ENCODE measurements at places on chromosomes 6 and 20.

DNA sequence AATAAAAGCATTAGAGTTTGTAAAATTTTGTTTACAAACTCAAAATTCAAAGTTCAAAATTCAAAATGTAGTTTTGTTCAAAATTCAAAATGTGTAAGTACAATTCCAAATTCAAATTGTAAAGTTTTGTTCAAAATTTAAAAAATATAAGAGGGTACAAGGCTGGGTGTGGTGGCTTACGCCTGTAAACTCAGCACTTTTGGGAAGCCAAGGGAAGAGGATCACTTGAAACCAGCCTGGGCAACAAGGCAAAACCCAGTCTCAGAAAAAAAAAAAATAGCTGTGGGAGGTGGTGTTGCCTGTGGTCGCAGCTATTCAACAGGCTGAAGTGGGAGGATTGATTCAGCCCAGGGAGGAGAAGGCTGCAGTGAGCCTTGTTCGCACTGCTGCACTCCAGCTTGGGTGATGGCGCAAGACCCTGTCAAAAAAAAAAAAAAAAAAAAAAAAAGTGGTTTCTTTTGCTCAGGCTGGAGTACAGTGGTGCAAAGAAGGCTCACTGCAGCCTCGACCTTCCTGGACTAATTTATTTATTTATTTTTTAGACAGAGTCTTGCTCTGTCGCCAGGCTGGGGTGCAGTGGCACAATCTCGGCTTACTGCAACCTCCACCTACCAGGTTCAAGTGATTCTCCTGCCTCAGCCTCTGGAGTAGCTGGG is 5.4 kb upstream of the ZBTB12 start:
- no peak for DNase-seq

GRCh38 chr6:22727710-22728109 is 158.3 kb downstream of the HDGFL1 start:
- DNase-seq: no peak

GRCh38 chr6:119290306-119290705 is 59.3 kb downstream of the MAN1A1 start:
- no peak for DNase-seq

GRCh38 chr6:6869094-6869493 is 238.7 kb upstream of the RREB1 start:
- DNase-seq: no peak

DNA sequence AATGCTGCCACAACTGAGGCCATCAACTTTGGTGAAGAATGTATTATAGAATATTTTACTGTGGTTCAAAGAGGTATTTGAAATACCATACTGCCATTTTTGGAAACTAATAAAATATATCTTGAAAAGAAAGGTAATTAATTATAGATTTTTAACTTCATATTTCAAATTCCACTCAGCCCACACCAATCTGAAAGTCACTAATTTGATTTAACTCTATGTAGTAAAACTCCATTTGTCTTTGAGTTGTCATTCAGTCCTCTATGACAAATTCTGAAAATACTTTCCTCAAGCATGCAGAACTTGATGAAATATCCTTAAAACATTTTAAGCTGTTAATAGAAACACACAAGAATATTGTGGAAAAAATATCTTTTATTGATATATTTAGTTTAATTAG is 1196.7 kb upstream of the CITED2 start:
- no peak for DNase-seq

- DNase-seq: no peak
Measured at GRCh38 chr20:52379723-52380336, 188.3 kb upstream of the ZFP64 start.

- no peak for DNase-seq
Measured at GRCh38 chr6:26269531-26270485, 95.2 kb upstream of the BTN3A2 start.

GRCh38 chr6:127328043-127328609 is 15.3 kb downstream of the ECHDC1 start:
- DNase-seq: no peak

DNA sequence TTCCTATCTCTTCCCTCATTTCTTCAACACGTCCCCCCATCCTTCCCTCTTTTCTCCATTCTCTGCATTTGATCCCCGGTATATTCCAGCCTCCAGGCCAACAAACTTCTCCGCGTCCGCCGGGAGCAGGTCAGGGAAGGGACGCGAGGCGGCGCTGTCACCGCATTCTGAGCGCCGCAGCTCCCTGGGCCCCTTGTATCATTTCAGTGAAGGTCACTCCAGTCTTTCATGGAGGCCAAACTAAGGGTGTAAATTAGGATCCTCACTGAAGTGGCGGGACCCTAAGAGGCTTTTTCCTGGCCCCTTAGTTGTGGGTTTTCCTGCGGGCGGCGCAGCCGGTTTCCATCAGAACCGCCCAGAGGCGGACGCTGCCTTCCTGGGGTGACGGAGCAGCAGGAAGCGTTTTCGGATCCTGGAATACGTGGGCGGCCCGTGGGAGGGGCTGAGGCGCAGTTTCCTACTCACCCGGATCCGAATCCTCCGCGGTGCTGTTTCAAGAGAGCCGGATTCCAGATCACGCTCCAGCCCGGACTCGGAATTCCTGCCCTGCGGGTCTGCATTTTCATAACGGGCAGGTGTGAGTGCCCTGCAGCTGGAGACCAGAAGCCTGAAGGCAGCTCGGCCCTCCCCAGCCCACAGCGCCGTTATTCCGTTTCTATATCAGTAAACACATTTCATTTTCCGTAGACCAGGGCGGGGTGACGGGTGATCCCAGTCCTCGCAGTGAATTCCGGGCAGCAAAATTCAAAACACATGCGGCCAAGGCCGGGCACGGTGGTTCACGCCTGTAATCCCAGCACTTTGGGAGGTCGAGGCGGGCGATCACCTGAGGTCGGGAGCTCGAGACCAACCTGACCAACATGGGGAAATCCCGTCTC is 3.6 kb upstream of the MICA start:
- no peak for DNase-seq

- DNase-seq: no peak
Measured at GRCh38 chr6:107612762-107613415, 123.0 kb downstream of the SOBP start.

- no peak for DNase-seq
Measured at GRCh38 chr6:90406957-90407356, 110.3 kb upstream of the BACH2 start.

GRCh38 chr6:161748535-161749416 is 474.9 kb upstream of the AGPAT4 start:
- no peak for DNase-seq

DNA sequence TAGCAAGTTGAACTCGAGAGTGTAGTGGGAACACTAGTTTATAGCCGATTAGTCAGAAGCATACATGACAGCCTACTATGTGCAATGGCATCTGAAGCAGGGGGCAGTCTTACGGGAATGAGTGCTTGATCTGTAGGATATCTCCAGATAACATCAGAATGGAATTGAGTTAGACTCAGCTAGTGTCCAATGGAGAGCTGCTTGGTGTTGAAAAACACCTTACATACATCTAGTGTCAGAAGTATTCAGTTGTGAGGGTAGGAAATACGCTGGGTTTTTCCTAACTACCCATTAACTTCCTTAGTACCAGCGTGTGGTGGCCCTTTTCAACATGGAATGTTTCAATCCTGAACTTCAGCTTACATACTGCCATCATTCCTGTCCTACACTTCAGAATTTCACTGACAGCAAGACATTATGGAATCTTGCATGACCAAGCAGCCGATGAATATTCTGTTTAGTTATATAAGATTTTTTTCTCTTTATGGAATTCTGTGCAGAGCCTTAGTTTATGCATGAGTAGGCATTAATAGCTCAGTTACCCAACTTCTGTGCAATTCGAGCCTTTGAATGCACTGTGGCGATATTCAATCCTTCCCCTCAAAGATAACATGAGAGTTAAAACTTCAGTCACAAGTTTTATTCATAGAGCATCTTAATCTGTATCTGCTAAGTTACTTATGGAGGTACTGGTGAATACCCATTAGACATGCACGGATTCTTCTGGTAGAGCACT is 218.6 kb upstream of the MOCS1 start:
- no peak for DNase-seq

GRCh38 chr20:64129146-64129782 is 21.9 kb upstream of the NPBWR2 start:
- DNase-seq: no peak

- DNase-seq: no peak
Measured at GRCh38 chr6:51541847-51542246, 545.6 kb downstream of the PKHD1 start.

DNA sequence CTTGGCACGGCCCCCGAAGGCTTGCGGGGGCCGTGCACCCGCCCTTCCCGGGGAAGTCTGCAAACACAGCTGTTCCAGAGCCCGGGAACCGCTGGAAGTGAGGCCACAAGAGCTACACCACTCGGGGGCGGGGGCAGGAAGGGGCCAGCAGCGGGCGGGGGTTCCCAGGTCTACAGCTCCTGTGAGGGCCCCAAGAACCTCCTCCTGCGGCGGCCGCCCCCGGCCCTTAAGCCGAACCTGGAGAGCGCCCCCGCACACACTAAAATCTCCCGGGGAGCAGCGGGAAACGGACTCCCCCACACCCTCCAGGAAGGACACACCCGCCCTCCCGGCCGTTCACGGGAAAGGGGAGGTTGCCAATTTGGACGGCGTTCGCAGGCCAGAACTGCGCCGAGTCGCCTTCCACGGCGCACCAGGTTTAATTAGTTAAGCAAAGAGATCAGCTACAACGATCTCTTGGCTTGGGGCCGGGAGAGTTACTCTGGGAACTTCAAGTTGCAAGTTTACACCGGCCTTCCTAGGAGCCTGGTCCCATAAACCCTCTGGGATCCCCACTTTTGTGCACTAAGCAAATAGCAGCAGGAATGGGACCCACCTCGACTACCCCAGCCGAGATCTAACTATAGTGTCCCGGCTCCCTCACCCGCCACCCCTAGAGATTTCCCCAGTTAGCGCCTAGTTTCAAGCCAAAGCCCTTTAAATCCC is 1.7 kb downstream of the JAG1 start:
- no peak for DNase-seq

GRCh38 chr20:60191014-60191413 is 232.8 kb downstream of the CDH26 start:
- DNase-seq: no peak

Measured in NCI-H2081 treated with DMSO at 0.1 percent for 48 hours (cell line).